A549 treated with ZK216348 at 1 μM for 4 hours (cell line): ENCODE measurements at places on chromosomes 16 and 17. TPM values are rescaled to one million over a fixed set of nuclear protein-coding genes. Genes with fewer than 3 reads are reported as not detected.

CCL1 gene
- total RNA-seq: not detected in 5 replicates

KRT25 gene
- total RNA-seq: not detected in 5 replicates

ABCC12 gene
- 0.06 to 0.22 TPM (median 0.20 TPM) in 3 of 5 replicates, not detected in the others for total RNA-seq

SLC5A2 gene
- total RNA-seq: 0.16 to 0.42 TPM (median 0.25 TPM) in 3 of 5 replicates, not detected in the others

CCDC40 gene
- 4.5 to 8.1 TPM (median 7.3 TPM) in 5 replicates for total RNA-seq

SPATA22 gene
- total RNA-seq: not detected in 5 replicates

ITGA3 gene
- 314 to 512 TPM (median 475 TPM) in 5 replicates for total RNA-seq

SLC47A1 gene
- total RNA-seq: 21.0 to 24.5 TPM (median 22.7 TPM) in 5 replicates

SGF29 gene
- total RNA-seq: 18.3 to 25.2 TPM (median 20.5 TPM) in 5 replicates

PLEKHH3 gene
- 7.7 to 20.0 TPM (median 18.9 TPM) in 5 replicates for total RNA-seq

SNN gene
- total RNA-seq: 11.3 to 14.5 TPM (median 13.2 TPM) in 5 replicates

PNMT gene
- 0.12 to 0.14 TPM in 2 of 5 replicates, not detected in the others for total RNA-seq

CA5A gene
- not detected in 5 replicates for total RNA-seq
